ENCODE measurements at places on chromosomes 13 and 19.
A peak's percentile ranks its signal among the peaks of the same experiment; 100 is the strongest.

- no peak for DNase-seq
Observed at GRCh38 chr13:33057019-33057780, 41.0 kb downstream of the KL start.

DNA sequence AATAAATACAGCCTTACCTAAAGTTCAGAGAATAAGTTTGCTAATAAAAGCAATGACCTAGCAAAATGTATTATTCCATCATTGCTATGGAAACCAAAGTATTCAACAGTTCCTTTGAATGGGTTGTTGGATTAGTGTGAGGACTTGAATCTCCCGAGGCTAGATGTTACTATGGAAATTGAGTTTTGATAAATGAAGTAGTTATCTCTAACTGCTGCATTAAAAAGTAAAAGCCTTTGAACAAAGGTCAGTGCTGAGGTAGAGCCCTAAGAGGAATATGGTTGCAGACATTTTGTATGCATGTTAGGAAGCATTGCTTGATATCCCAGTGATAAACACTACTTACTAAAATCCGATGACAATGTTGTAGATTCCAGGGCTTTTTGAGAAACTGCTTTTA, 6.2 kb downstream of the KLF5 start:
- DNase-seq: no peak

DNA sequence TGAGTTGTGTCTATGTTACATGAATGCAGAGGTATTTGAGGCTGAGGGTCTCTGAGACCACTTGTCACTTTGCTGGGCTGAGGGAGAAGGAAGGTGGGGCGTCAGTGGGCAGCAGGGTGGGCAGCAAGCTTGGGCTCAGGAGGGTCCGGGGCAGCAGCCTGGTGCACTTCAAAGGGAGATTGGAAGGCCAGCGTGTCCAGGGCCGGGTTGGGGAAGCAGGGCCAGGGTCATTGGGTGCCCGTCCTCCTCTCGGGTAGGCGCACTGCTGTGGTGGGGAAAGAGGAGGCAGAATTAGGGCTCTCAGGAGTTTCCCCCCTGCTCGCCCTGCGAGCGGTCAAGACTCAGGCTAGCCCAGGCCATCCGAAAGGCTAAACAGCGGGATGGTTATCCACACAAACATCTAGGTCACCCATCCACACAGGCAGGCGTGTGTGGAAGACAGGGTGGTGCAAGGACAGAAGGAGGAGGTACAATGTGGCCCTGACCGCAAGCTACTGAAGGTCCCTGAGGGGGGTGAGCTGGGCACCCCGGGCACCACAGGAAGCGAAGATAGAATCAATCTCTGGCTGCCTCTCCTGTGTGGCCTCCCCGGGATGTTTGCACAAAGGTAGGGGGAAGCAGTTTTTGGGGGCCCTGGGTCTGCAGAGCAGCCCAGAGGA, 37.7 kb downstream of the MYO9B start:
- no peak for DNase-seq

- peak; percentile 7 for DNase-seq
Observed at GRCh38 chr13:30421093-30422053, 920 bp upstream of the UBE2L5 start.

DNA sequence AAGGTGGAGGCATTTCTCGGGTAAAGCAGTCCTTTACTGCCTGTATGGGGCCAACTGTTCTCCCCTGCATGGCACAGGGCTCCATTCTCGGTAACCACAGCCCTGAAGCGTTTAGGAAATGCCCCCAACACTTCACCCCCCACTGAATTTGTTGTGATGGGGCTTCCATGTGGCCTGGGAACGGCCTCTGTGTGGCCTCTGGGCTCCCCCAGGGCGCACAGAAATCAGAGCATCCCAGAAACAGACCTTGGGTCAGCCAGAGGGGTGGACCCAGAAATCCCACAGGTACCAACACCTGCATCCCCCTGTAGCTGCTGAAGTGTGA, 153.7 kb upstream of the VSTM2B start:
- DNase-seq: no peak

DNA sequence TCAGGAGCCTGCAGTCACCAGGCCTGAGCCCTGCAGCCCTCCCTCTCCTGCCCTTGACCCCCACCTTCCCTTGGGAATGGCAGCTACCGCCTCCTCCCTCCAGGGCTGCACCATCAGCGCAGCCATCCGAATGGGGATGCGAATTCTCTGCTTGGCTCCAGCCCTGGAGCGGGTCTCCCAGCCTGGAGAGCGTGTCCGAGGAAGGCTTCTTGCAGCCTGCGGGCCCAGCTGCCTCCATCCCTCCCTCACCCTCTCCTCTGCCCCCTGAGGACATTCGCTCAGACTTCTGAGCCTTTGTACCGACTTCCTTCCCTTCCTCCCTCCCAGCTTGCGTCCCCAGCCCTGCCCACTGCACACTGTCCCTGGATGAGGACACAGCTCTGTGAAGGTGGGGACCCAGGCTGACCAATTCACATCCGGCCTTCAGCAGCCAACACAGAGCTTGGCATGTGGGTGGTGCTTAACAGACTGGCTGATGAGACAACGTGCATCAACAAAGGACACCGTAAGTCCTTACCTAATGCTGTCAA, 6.0 kb upstream of the NKPD1 start:
- DNase-seq: no peak

GRCh38 chr13:46716821-46717220, 80.1 kb downstream of the ESD start:
- DNase-seq: no peak

DNA sequence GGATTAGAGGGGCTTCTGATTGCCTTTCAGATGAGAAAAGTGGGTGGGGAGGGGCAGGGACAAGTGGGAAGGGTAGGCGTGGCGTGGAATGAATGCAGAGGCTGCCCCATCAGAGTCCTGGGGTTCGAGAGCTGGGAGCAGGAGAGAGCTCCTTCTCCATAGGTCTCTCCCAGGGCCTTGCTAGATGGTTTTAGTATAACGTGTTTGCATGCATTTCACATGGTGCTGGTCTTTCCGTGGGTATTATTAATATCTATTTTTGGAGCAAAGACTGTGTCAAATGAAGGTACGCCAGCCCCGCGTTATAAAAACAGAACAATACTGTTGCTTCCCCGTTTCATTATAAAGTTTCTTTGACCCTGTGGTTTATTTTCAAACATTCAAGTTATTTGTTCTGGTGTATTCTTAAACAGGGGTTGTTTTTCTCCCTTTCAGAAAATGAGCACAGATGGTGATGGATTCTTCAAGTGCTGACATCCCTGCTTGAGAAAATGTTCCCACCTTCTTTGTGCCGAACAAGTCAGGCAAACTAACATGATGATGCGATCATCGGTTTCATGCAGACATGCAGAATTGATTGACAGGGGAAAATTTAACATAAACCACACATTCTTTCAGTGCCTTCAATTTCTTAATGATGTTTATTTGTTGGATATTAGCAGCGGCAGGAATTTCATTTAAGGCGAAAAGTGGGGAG, 62.1 kb upstream of the ZNF536 start:
- no peak for DNase-seq

DNA sequence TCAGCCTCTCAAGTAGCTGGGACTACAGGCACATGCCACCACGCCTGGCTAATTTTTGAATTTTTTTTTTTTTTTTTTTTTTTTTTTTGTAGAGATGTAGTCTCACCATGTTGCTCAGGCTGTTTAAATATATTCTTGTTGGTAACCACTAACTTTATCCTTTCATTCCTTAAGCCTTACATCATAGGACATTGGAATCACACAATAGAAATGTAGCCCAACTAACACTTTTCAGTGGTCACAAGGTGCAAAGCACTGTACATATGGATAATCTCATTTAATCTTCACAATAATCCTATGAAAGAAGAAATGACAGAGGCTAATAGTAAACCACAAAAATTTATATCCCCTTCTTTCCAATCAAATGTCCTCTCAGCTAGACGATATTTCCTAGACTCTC, 417.8 kb upstream of the DACH1 start:
- no peak for DNase-seq

Data from effector memory CD8-positive, alpha-beta T cell (primary cell).